ENCODE measurements at places on chromosomes 11 and 22.

DNA sequence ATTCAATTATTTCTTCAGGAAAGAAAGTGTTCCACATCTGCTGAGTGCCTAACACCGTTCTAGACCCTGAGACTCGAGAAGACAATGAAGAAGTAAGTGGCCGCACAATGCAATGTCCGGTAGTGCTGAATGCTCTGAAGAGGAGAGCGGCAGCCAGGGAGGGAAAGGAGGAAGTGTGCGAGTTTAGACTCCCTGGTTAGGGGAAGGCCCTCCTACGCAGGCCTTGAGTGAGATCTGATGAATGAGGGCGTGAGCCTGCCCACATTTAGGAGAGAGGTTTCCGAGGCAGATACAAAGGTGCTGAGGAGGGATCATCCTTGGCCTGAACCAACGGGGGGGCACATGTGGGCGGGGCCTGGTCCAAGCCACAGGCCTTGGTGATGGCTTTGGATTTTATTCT lies 558.6 kb downstream of the NTM start:
- DNase-seq: no peak

DNA sequence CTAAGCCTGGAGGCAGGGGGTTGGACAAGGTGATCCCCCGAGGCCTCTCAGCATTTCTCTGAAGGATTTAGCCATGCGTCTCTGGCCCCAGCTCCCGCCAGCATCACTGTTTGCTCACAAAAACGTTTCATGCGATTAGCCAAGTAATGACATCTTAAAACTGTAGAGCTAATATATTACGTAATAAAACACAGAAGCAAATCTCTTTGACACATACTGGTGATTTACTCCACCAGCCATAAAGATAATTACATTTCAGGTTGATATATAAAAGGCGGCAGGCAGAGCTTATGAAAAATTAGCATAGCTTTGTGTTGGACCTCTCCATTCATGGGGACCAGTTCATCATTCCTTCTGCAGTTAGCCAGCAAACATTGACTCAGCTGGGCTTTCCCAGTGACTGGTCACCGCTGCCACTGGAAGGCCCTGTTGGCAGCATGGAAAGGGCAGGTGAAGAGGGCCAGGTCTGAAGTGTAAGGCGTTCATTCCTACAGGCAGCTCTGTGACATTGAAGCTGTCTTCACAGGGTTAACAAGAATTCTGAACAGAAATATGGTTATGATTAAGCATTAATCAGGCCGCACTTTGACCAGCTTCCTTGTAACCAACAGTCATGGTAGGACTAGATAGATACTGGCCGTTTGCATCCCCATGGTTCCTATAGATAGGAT lies 150.3 kb downstream of the NECTIN1 start:
- no peak for DNase-seq

DNA sequence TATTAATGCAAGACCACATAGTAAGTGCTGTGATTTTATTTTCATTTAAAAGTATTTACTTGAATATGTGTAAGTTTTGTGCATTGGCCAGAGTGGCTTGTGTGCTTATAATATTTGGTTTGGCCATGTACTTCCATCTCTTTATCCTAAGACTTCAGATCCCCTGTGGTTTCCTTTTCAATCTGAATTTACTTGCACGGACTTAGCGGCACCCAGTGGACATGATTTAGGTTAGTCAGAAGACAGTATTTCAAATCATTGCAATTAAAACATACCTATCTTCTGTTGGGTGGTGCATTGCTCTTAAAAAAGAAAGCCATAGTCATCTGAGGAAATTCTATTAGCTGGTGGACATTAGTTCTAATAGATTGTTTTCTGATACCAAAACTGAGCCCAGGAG lies 30.7 kb downstream of the PIWIL4 start:
- DNase-seq: no peak

DNA sequence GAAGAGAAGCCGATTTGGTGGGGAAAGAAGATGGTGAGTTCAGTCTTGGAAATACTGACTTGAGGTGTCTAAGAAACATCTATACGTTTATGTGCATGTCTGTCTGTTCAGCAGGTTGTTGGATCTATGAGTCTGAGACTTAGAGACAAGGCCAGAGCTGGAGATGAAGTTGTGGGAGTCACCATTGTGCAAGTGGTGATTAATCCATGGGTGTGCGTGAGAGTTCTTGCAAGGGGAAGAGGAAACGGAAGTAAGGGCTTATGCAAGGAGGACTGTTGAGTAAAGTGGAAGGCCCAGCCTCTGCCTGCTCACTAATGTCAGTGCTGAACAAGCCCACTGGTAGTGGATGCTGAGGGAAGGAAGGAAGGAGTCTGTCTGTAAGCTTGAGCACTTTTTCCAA lies 9.7 kb downstream of the TMEM45B start:
- no peak for DNase-seq

DNA sequence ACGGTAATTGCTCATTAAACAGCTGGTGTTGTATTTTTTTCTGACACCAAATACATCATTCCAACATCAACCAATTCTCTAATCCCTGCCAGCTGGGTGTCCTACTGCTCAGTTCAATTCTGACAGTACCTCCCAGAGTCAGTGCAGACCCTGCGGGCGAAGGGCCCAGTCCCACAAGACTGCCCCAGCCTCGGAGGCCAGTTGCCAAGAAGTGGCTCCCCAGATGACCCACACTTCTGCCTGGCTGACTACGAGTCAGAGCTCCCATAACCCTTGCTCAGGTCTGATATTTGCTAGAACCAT lies 147.2 kb downstream of the CTTN start:
- DNase-seq: peak; percentile 6

- no peak for DNase-seq
Measured at GRCh38 chr22:39845529-39845928, 48.0 kb downstream of the ENTHD1 start.

GRCh38 chr22:30647536-30647935 lies 12.0 kb downstream of the SLC35E4 start:
- DNase-seq: no peak

- no peak for DNase-seq
Measured at GRCh38 chr11:2115308-2115707, 23.9 kb downstream of the IGF2 start.

- no peak for DNase-seq
Measured at GRCh38 chr11:60831501-60832079, 10.3 kb upstream of the CCDC86 start.

DNA sequence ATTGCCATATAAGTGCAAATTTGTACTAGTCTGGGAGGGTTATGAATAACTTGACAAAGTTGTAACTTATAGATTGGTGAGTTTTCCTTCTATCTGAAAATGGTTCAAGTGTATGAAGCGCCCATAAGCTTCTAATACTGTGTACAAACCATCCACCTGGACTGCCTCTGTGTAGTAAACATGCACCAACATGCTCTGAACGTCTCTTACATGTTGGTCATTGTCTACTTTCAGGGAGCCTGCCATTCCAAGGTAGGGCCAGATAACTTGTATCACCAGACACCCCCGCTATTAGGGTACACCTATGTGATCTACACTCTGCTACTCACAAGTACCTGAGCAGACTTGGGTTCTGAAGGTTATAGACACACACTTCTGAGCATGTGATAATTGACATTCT lies 735.5 kb upstream of the API5 start:
- no peak for DNase-seq

DNA sequence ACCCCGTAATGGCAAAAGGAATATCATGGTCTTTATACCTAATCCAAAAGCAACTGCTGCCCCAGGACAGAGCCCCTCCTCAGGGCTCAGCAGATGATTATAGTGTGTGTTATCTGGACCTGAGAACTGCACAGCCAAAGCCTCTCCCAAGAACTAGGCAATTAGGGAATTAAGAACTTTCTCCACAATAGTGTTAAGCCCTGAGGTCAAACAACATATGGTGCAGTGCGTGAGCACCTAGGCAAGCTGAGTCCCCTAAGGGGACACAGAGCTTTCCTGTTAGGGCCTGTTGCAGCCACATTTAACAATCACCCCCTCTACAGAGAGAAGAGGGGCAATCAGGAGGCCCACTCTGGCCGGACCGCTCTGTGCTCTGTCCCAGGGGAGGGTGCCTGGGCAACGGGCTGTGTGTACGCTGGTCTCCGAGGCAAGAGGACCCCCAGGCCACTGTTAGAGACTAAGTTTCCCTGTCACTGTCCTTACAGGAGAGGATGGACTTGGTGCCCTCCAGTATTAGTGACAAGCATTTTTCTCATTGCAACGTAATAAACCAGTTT lies 1.4 kb upstream of the KCNJ5 start:
- DNase-seq: no peak

DNA sequence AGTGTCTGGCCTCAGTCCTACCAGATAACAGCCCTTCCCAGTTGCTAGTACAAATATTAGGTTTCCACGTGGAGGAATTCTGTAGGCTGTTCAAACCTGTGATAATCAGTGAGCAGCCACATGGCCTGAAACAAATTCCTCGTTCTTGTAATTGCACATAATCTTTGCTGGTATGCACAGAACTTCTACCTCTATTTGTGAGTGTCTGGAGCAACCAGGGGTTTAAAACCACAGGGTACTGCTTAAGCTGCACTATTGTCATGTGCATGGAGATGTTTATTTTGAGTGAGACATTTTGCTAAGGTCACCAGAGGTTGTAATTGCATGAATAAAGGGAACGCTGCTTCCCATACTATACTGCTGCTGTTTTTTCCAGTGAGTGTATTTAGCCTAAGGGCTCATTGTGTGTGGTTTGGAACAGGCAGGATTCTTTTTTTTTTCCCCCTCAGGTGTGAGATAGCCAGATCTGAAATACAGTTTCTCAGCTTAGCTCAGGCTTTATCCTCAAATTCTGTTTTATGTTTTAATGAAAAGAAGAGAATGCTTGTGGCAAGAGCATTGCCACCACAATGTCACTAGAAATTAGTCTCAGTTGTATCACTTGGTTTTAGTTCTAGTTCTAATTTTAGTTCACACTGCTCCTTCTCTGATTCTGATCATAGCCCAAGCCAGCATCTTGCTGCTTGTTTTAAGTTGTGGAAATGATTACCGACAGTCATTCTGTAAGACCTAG lies 60.5 kb downstream of the CYB5R2 start:
- DNase-seq: no peak

GRCh38 chr11:18578975-18579598 lies 9.4 kb downstream of the UEVLD start:
- DNase-seq: no peak

- DNase-seq: no peak
Measured at GRCh38 chr11:130725421-130726233, 190.7 kb downstream of the SNX19 start.

DNA sequence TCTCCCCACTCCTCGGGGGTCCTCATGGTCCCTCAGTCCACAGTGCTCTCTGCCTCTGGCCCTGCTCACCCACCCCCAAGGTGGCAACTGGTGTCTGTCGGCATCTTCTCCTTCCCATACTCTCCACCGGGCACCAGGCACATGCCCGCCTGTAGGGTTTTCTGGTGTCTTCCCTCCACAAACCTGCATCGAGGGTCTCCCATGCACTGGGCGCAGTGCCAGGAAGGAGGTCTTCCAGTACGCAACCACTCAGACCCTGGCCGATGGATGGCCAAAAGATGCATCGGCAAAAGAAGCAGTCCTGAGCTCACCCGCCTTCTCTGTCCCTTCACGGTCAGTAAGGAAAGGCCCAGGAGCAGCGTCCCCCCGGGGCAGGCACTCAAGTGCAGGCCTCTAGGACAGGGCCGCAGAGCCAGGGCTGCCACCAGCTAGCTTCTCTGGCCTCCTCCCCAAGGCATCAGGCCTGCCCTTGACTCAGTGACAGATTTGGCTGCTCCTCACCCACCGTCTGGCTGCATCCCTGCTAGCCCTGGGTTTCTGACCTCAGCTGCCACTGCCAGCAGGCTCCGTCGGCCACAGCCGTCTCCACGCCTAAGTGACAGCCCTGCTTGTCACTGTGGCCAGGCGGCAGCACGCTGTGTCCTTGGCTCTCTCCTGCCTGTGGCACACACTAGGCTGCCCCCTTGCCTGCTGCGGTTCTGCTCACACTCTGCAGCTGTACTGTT lies 32.1 kb upstream of the IGSF9B start:
- no peak for DNase-seq

GRCh38 chr11:80595011-80595410 lies 1154.2 kb upstream of the TENM4 start:
- no peak for DNase-seq

DNA sequence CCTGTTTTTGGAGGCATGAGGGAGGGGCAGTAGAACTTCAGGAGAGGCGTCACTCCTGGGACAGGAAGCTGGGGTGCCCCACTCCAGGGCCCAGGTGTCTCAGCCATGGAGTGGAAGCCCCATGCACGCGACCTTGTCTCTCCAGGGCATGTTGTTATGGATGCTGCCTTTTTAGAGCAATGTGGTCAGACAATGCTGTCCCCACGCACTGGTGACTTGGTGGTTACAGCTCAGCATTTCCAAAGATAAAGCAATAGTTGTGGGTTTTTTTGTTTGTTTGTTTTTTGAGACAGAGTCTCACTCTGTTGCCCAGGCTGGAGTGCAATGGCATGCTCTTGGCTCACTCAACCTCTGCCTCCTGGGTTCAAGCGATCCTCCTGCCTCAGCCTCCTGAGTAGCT lies 22.3 kb downstream of the EIF4G2 start:
- no peak for DNase-seq

- DNase-seq: no peak
Measured at GRCh38 chr11:1092919-1093318, 18.2 kb downstream of the MUC2 start.

DNA sequence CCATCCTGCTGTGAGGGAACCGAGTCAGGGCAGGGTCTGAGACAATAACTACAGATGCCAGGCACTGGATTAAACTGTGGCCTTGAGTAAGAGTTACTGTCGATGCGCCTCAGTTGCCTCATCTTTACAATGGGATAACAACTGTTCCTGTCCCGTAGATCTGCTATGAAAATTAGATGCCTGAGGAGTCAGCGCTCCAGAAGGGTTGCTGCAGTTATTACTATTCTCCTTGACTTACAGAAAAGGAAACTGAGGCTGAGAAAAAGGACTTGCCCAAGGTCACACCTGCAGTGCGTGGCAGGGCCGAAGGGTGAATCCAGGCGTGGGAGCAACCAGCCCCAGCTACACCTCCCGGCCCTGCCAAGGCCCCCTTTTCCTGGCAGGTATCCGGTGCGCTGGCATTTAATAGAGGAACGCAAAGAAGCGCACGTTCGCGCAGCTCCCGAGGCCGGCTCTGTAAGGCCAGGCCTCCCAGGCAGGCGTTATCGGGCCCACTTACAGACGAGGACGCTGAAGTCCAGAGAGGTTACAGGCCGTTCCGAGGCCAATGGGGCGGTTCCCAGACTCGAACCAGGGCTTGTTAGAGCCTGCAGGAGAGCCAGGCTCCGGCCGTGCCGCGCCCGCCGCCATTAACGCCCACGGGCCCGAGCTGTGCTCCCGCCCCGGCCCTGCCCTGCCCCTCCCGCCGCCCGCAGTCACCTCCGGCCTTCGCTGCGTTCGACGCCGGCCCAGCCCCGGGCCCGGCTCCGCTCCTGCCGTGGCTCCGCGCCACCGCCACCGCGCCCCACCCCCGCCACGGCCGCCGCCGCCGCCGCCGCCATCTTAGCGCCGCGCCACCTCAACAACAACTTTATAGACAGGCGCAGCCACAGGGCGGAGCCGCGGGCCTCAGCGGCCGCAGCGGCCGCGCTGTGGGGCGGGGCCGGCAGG lies at the start of gene C11orf68:
TSS of gene C11orf68 (minus strand) at position 852 of the 930 bp plus-strand sequence. CDS start at position 821, 31 bp downstream.
- DNase-seq: no peak

DNA sequence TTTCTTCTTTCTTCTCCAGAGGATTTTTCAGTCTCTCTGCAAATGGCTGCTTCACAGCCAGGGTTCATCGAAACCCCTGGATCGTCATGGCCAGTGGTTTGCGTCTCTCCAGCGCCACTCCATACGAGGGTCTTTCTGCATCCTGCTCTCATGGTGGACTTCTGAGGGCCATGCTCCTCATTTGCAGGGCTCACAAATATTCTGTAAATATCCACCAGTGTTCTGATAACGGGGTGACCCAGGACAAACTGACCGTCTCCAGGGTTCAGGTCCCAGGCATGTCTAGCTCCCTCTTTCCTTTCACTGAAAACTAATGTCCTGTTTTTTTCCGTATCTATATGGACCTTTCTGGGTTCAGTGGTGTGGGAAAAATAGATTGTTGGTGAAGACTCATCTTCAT lies 15.7 kb upstream of the VPREB1 start:
- DNase-seq: no peak
